Activated CD4-positive, alpha-beta T cell treated with anti-CD3 and anti-CD28 coated beads, Interleukin-2, amount 50 U/mL, for 24 hours (primary cell): ENCODE measurements at places on chromosomes 11 and 22.

DNA sequence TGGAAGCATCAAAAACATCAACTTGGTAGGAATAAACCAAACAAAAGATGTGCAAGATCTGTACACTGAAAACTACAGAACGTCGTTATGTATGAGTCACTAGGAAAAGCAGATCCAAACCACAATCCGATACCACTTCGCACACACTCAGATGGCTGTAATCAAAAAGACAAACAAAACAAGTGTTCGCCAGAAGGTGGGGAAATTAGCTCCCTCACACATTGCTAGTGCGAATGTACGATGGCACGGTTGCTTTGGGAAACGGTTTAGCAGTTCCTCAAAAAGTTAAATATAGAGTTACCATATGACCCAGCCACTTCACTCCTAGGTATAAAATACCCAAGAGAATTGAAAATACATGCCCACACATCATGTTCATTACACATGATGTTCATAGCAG, 14.8 kb upstream of the CARD10 start:
- no peak for DNase-seq

DNA sequence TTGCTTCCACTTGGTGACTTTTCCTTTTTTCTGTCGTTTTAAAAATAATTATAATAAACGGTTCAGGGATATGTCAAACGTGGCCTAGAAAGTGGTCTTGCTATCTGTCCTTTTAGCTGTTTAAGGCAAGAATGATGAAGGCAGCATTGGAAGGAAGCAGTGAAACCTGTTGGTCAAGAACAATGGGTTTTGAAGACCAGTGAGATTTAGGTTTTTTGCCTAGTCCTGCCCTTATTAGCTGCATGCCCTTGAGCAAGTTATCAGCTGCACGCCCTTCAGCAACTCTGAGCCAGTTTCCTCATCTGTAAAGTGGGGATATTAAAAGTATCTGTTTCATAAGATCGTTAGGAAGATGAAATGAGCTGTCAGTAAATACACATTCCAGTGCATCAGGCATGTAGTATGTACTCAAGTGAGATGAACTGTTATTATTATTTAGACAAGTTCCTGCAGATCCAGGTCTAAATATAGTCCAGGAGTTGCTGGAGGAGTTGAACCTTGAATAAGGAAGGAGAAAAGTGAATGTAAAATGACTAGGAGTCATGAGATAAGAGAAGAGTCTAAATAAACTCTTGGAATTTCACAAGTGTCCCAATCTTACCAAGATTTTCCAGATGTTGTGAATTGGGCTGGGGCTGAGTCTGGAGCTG, 90.8 kb upstream of the HSD17B12 start:
- DNase-seq: no peak

DNA sequence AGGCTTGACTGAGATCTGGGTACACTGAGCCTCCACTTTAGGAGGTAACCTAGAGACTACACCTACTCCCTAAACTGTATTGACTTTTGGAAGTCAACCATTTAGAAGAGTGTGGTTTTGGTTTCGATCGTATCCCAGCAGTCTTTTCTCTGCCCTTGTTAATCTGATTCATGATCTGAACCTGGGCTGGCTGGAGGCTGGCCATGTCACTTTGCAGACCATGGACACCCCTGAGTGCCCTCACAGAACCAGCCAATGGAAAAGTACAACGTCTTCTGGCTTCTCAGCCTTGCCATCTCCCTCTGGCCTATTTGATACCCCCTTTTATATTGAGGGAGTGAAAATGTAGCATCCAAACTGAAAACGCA, 10.8 kb downstream of the EHF start:
- DNase-seq: no peak

- no peak for DNase-seq
Measured at GRCh38 chr11:92423115-92424034, 198.8 kb downstream of the FAT3 start.

GRCh38 chr11:102446606-102447005, 6.0 kb downstream of the TMEM123 start:
- no peak for DNase-seq

- DNase-seq: no peak
Measured at GRCh38 chr11:8566613-8567210, 27.3 kb downstream of the STK33 start.

GRCh38 chr22:44455151-44455962, 42.7 kb downstream of the RTL6 start:
- no peak for DNase-seq

- DNase-seq: no peak
Measured at GRCh38 chr11:34614344-34615104, 6.4 kb upstream of the EHF start.
